T-helper 2 cell (primary cell): ENCODE measurements at places on chromosomes 16 and 17.

- DNase-seq = no peak
These were observed 23.6 kb upstream of the ATF7IP2 start for GRCh38 chr16:10362077-10362863.

DNA sequence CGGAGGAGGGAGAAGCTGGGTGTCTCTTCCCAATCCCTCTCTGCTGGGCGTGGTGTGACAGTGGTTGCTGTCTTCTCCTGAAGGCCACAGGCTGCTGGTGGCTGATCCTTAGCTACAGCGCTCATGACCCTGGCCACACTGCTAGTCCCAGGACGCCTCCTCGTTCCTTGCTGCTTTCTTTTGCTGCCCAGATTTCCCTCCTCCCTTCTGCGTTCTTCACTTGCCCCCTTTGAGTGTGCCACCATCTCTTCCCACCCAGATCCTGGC lies 90.1 kb downstream of the MRC2 start:
- DNase-seq = no peak

GRCh38 chr17:78737332-78737731 lies 44.7 kb downstream of the CYTH1 start:
- no peak for DNase-seq

DNA sequence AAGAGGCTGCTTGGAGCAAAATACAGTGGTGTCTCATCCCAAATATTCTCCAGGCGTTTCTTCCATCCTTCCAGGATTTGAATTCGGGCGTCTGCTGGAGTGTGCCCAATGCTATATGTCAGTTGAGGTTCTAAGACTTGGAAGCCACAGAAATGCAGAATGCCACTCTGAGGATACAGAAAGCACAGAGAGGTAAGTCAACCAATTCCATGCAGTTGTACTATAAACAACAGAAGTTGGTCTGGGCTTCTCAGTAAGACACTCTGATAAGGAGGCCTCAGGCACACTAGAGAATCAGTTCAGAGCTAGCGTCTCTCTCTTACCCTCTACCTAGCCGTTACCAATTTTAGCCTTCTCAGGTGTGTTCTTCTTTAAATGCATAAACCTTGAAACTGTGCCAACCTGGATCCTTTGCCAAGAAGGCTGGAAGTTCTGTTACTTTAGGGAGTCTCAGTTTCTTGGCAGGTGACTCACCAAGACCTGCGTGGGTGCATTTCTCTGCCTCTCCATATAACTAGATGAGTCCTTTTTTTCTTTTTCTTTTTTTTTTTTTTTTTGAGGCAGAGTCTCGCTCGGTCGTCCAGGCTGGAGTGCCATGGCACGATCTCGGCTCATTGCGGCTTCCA lies 15.1 kb downstream of the NQO1 start:
- DNase-seq = no peak
